ENCODE measurements at places on chromosomes 7 and 10. TPM values are rescaled to one million over a fixed set of nuclear protein-coding genes. Genes with fewer than 3 reads are reported as not detected.

TSPAN33 gene
- total RNA-seq, result 36.7 TPM

DNA sequence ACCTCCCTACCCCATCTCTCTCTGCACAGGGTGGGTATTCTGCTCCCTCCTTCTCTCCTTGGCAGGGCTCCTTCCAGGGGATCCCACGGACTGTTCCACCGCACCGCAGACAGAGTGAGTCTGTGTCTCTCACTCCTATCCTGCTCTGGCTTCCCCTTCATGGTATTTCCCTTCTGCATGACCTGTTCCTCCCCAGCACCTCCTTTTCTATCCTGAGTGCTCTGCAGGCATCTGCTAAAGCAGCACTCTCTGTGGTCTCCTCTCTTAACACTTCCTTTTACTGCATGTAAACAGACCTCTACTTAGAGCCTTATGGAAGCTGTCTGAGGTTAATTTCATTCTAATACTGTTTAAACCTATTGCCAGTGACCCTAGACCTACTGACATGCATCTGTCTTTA, 171.5 kb downstream of the CCSER2 start:
- peak; percentile 32 for DNase-seq

HOGA1 gene
- total RNA-seq, result 0.79 TPM

FZD8 gene
- 15.1 TPM for total RNA-seq

DNA sequence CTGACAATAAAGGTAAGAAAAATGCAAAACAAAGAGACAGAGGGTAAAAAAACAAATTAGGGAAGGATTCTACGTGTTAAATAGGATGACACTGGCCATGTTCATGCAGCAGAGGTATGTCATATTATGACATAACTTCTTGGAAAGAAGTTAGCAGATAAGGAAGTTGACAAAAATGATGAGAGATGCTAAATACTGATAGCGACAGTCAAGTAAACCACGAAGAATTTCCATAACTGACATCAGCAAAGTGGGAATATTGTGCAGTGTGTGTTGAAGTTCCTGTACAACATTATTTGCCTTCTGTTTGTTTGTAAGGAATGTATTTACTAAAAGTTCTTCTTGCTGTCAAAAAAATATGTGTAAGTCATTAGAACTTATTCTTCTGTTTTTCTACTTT, 29.5 kb downstream of the MDH2 start:
- DNase-seq, result no peak

DNA sequence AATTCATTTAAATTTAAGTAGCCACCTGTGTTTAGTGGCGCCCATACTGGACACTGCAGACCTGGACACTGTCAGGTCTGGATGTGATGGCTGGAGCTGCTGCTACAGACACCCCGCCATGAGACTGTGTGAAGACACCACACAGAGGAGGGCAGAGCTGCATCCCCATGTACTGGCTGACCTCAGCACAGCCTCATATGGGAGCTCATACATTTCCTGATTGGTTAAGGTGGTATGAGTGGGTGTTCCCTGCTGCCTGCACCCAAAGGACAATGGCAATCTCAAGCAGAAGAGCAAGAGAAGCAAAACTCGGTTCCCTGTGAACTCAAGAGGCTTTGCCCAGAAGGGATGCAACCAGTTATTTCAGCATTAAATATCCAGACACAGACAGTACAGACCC, 60.0 kb downstream of the DLG5 start:
- DNase-seq, result no peak

GRCh38 chr10:60209874-60210570, 179.7 kb downstream of the ANK3 start:
- DNase-seq, result no peak

GRCh38 chr7:74044366-74045350, 16.7 kb downstream of the ELN start:
- DNase-seq, result no peak

DNA sequence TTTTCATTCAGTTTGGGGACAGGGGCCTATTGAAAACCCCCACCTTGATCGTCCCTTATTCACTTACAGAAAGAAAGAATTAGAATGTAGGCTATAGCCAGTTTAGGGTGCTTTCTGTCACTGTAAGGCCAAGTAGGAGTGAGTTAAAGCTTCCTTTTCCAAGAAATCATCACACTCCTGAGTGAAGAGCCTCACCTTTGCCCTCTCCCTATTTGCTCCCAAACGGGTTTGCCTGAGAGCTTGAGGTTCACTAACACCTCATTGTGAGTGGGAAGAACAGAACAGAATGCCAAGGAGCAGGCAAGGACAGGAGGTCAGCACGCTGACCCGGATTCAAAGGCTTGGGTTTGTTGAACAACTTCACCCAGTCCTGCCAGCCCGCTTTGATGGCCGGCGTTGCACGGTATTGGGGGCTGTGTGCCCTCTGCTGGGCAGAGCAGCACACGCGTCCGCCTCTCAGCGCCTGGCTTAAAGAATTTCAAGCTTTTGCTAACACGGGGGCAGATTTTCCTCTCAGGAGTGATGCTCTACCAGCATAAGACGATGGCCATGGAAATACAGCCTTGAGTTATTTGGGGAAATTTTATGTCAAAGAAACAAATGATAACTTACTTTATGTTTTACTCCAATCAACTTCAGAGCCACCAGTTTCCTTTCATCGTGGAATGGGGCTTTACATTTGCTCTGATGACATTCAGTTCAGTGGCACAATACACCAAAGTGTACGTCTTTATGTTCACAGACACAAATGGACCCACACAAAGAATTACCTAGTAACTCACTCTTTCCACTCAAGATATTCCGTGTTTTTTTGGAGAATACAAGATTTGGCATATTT, 470.0 kb downstream of the SUGCT start:
- peak; percentile 75 for DNase-seq

Measured in H9 (cell line).